ENCODE measurements at places on chromosomes 13 and 19.

GRCh38 chr19:45262570-45262969 is 11.5 kb downstream of the MARK4 start:
- DNase-seq, result no peak

DNA sequence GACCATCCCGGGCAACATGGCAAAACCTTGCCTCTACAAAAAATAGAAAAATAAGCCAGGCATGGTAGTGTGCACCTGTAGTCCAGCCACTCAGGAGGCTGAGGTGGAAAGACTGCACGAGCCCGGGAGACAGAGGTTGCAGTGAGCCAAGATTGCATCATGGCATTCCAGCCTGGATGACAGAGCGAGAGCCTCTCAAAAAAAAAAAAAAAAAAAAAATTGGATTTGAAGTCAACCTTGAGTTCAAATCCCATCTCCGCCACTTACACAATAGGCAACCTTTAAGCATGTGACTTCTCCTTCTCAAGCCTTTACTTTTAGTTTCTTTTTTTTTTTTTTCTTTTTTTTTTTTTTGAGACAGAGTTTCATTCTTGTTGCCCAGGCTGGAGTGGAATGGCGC is 12.0 kb downstream of the KASH5 start:
- no peak for DNase-seq

GRCh38 chr13:74681891-74682290 is 547.7 kb upstream of the KLF12 start:
- DNase-seq, result no peak

DNA sequence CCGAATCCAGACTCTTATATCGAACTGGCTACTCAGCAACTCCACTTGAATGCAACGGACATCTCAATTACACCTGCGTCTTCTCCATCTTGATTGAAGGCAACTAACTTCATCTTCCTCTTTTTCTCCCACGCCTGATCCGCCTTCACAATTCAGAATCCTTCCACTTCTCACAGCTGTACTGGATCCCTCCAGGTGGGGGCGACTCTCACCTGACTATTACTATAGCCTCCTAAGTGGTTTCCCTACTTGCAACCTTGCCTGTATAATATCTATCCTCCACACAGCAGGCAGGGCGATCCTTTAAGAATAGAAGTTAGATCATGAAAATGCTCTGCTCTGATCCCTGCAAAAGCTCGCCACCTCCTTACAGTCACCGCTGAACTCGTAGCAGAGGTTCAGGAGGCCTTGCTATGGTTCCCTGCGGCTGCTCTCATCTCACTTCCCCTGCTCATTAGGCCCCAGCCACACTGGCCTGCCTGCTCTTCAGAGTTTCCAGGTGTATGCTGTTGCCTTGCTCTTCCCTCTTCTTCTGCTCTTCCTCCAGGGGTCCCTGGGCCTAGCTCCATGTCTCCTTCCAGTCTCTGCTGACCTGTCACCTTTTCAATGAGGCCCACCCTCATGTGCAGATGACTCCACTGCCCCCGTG is 31.9 kb downstream of the RFXAP start:
- DNase-seq, result peak; percentile 29

GRCh38 chr13:24179486-24179850 is 18.9 kb downstream of the SPATA13 start:
- no peak for DNase-seq
